ENCODE measurements at places on chromosomes 12 and 14.

GRCh38 chr12:11829764-11830194 lies 180.3 kb downstream of the ETV6 start:
- DNase-seq, result no peak

DNA sequence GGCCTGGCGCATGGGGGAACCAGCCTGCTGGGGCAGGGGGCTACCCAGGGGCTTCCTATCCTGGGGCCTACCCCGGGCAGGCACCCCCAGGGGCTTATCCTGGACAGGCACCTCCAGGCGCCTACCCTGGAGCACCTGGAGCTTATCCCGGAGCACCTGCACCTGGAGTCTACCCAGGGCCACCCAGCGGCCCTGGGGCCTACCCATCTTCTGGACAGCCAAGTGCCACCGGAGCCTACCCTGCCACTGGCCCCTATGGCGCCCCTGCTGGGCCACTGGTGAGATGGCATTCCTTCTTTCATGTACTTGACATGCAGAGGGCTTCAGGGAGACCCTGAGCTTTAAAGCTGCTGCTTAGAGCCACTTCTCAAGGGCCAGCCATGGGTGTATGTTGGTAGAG lies 9.0 kb downstream of the LGALS3 start:
- DNase-seq, result no peak

GRCh38 chr12:93921521-93921920 lies 226.9 kb upstream of the PLXNC1 start:
- no peak for DNase-seq

GRCh38 chr12:52699960-52700359 lies 3.4 kb downstream of the KRT77 start:
- DNase-seq, result no peak

DNA sequence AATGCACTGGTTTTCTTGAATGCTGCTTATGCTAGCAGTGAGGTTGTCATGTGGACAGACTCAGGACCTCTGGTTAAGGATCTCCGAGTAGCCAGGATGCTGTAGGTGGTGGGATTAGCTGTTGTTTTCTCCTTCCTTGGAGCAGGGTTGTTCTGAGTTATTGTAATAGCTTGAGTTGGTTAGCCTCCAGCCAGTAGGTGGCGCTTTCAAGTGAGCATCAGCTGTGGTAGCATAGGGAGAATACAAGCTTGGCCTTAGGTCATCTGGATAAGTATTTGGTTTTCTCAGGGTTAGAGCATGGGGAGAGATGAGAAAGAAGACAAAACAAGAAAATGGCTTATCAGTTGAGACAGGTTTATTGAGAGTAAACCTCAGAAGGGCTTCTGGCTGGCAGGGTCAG lies 299.7 kb upstream of the FBXO33 start:
- no peak for DNase-seq

- DNase-seq, result no peak
Measured at GRCh38 chr12:25322351-25322750, 71.6 kb upstream of the KRAS start.

GRCh38 chr12:86081843-86082242 lies 174.3 kb downstream of the MGAT4C start:
- DNase-seq, result no peak

DNA sequence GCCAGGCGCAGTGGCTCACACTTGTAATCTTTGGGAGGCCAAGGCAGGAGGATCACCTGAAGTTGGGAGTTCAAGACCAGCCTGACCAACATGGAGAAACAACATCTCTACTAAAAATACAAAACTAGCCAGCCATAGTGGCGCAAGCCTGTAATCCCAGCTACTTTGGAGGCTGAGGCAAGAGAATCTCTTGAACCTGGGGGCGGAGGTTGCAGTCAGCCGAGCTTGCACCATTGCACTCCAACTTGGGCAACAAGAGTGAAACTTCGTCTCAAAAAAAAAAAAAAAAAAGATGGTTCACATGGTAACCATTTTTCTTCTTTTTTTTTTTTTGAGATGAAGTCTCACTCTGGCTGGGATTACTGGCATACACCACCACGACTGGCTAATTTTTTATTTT lies 35.3 kb downstream of the SLC2A14 start:
- no peak for DNase-seq

GRCh38 chr12:133221241-133221640 lies 14.4 kb downstream of the ANHX start:
- DNase-seq, result no peak

GRCh38 chr14:100384819-100385813 lies 62.0 kb downstream of the SLC25A47 start:
- DNase-seq, result no peak

Data from activated gamma-delta T cell (primary cell).